ENCODE measurements at places on chromosomes 3 and 15.

DNA sequence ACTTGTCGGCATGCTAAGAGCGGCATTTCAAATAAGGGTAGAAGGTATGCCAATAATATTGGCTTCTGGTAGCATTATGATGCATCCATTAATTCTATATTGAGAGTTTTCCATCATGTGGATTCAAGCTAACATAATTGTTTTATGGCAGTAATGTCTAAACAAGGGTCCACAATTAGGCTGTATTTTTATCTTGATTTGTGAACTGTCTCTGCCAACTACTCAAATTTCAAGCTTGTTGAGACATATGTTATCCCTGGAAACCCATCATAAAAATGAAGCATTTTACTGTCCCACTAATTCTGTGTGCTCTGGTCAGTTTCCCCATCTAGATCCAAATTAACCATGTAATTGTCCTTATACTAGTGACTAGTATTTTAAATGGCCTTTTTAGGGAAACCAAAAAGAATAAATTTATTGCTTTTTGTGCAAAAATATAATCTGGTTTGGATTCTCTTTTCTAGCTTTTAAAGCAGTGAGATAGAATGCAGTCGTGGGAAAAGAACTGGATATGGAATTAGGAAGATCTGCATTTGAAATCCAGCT is 1.2 kb upstream of the OSTN start:
- DNase-seq, result no peak

DNA sequence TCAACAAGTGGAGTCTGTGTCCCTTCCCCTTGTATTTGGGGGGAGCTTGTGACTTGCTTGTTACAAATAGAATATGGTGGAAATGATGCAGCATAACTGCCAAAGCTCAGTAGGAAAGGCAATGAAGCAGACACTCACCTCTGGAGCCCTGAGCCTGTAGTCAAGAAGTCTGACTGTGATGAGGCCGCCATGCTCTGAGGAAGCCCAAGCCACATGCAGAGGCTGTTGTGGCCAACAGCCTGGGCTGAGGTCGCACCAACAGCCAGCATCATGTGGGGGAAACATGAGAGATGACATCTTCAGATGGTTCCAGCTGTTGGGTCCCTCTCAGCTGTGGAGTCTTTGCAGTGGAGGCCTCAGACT is 161.4 kb downstream of the CHSY1 start:
- DNase-seq, result peak; percentile 19

- no peak for DNase-seq
Measured at GRCh38 chr15:69806287-69806915, 291.3 kb downstream of the TLE3 start.

- DNase-seq, result no peak
Measured at GRCh38 chr3:100311011-100311410, 23.5 kb upstream of the NIT2 start.

- no peak for DNase-seq
Measured at GRCh38 chr3:54856271-54856670, 71.6 kb downstream of the LRTM1 start.

DNA sequence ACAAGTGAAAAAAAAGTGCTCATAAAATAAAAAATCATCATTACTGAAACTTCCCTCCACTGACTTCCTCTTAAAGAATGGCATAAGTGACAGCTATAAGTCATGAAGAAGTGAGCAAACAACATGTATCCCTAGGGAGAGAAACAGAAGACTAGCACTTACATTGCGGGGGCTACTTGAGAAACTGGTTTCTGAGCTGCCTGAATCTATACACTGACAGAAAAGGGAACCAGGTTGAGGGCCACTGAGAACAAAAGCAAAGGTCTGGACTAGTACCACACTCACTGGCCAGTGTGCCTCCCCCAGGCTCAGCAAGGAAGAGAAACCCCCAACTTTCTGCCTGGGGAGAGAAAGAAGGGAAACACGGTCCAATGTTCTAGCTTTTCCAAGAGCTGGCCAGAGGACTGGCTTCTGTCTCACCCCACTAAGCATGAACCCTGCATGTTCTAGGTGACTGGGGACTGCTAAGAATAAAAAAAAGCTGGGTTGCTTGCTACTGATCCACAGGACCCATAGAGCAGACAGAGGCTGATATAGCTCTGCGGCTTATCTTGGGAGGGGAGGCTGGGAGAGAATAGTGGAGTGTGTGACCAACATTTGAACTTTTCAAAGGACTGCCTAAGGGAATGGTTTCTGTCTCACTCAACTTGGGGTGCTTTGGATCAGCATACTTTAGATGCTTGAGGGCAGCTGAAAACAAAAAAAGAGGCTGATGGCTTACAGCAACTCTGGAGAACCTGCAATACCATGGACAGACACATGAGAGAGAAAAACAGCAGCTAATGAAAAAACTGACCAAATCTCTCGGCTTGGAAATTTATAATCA is 8.1 kb downstream of the RAD18 start:
- DNase-seq, result no peak

DNA sequence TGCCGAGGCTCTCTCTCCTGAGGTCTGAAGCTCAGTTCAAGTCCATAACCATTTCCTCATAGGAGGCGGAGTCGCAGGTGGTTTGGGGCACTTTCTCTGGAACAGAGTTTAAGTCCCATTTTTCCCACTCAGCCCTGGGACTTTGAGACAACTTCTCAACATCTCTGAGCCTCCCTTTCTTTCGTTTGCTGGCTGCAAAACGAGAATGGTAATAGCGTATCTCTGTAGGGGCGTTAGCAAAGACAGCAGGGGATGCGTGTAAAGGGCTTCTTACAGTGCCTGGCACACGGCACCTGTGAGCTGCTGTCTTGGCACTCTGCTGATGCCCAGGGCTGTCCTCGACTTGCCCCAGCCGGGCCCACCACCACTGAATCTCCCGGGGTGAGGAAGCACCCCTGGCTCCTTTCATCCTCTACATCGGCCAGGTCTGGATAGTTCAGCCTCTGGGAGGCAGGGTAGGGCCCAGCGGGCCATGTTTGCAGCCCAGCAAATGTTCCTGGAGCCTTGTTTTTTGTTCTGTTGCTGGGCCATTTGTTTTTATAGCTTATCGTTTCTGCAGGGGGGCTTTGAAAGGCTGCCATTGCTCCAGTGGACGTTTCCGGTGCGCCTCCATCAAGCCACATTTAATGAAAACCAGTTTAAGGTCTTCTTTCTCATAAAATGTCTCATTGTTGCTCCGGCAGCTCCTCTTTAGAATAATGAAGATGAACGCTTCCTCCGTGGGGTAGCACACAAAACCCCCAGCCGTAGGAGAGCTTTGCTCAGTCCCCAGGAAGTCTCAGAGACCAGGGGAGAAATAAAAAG is 60.0 kb upstream of the WNT5A start:
- no peak for DNase-seq

DNA sequence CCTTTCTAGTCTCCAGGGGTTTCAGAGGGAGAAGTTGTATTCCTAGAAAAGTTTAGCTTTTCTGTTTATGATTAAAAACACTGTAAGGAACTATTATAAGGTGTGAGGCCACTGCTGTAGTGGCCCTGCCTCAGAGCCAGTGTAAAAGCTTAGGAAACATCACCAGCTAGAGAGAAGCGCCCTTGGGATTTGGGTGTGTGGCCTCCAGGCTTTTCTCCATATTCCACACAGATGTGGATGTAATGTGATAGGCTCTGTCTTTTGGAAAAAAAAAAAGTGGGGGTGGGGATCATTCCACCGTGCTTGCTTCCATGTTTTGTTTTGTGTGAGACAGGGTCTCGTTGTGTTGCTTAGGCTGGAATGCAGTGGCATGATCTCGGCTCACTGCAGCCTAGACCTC is 13.9 kb downstream of the SEC61A1 start:
- no peak for DNase-seq

DNA sequence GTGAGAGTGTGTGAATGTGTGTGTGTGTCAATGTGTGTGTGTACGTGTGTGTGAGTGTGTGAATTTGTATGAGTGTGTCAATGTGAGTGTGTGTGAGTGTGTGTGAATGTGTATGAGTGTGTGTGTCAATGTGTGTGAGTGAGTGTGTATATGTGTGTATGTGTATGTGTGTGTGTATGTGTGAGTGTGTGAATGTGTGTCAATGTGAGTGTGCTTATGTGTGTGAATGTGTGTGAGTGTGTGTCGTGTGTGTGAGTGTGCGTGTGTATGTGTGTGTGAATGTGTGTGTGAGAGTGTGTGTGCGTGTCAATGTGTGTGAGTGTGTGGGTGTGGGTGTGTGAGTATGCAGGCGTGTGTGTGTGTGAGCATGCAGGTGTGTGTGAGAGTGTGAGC is 93.5 kb upstream of the ALDH1A3 start:
- no peak for DNase-seq

DNA sequence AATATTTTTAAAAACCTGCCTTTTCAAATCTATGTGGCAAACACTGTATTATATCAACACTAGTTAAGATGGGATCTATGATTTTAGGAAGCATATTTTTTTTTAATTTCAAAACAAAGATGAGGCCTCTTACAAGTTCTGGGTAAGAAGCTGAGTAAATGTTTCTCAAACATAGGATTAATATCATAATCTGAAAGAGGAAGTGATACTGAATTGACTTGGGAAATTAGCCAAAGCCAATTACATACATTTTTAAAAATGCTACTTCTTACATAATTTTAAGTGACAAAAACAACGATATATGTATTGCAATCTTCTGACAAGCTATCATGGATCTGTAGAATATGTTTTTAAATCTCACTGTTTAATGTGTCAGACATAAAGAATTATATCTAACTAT is 135.1 kb upstream of the UBP1 start:
- no peak for DNase-seq

GRCh38 chr3:181512787-181513186 is 198.9 kb upstream of the SOX2 start:
- DNase-seq, result no peak

DNA sequence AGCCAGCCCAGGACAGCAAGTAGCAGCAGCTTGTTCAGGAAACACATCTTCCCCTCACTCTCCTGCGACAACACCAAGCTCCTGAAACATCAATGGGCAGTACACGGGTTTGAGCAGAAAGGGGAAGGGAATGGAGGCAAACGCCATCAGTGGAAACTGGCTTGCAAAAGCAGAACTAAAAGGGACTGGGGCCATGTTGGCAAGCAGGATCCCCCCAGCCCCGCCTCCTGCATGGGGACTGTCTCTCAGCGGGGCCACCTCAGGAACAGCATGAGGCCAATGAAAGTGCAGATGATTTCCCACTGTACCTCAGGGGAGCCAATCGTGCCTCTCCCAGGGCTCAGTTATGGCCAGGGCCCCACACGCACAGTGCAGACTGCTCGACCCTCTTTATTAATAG is 6.8 kb downstream of the CDAN1 start:
- no peak for DNase-seq

DNA sequence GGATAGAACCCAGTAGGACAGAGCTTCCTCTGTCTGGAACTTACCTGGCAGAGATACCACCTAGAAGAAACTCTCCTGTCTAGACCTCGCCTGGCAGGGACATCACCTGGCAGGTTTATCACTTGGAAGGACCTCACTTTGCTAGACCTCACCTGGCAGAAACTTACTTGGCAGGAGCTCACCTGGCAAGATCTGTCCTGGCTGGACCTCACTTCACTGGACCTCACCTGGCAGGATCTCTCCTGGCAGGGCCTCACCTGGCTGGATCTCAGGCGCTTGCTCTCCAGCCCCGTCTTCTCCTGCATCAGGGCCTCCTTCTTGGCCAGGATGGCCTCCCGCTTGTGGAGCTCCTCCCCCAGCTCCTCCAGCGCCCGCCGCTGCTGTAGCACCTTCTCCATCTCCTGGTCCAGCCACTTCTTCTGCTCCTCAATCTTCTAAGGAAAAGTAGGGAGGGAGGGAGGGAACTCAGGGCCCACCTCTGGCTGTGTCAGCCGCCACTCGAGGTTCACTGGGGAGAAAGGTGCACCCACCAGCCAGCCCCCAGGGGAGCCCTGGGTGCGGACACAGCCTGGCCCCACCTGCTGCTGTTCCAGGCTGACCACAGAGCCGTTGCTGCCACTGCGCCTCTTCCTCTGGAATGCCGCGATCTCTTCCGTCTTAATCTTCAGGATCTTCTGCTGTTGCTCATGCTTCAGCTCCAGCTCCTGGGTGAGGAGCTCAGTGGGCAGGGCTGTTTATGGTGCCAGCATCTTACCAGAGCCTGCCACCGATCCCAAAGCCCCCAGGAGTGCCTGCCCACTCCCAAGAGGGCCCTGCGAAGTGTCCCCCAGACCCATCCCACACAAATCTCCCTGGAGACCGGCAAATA is 22.5 kb downstream of the KIF7 start:
- DNase-seq, result peak; percentile 16

DNA sequence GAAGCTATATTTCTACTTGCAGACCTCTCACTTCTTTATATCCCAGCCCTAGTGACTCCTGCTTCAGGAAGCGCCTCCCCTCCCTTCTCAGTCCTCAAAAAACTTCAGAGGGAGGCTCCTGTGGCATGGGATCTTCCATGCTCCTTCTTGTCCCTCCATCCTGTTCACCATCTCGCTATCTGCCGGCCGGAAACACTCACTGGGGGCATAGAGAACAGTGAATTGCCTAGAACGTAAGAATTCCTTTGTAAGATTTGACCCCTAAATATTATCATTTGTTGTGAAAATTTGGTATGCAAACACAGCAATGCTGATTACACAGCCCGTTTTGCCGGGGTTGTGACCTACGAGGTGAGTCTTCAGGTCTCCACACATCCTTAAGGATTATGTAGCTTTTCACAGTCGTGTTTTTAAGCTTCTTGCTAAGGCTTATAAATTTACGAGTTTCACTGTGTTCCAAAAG is 218.7 kb upstream of the ATP10A start:
- DNase-seq, result no peak

- no peak for DNase-seq
Measured at GRCh38 chr3:49399461-49399860, 12.3 kb downstream of the RHOA start.

DNA sequence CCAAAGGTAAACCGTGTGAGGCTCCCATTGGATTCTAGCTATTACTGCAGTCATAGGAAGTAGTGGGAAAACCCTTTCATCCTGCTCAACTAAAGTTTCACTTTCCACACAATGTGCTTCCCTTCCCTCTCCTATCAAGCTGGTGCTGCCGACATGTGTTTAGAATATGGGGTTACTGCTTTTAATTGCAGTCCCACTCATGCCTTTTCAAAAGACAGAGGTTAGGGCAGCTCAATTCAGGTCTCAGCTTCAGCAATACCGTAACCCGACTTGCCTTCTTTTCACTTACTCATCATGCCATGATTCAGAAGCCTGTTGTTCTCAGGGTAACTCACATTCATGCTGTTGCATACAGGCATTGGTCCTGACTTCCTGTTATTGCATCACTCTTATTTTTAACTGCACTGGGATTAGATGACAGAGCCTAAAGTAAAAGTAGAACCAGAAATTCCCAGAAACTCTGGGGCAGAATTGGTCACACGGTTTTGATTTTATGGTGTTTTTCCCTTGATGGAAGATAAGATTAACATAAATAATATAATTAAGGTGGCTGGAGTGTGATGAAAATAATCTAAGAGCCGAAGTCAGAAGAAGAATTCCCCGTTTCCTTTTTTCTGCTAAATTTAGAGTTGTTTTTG is 45.7 kb downstream of the C2CD4B start:
- no peak for DNase-seq

- DNase-seq, result no peak
Measured at GRCh38 chr3:56782215-56782614, 19.5 kb downstream of the ARHGEF3 start.
